Stimulated activated CD8-positive, alpha-beta memory T cell treated with anti-CD3 and anti-CD28 coated beads, Interleukin-4, amount 100 ng/mL, for 1 hour (primary cell): ENCODE measurements at places on chromosomes 16 and 17.

GRCh38 chr17:53134548-53134947, 688.2 kb upstream of the KIF2B start:
- DNase-seq = no peak

GRCh38 chr17:54956791-54957190, 11.7 kb downstream of the COX11 start:
- DNase-seq = no peak

- no peak for DNase-seq
Observed at GRCh38 chr17:8631554-8631877, 991 bp upstream of the MYH10 start.

DNA sequence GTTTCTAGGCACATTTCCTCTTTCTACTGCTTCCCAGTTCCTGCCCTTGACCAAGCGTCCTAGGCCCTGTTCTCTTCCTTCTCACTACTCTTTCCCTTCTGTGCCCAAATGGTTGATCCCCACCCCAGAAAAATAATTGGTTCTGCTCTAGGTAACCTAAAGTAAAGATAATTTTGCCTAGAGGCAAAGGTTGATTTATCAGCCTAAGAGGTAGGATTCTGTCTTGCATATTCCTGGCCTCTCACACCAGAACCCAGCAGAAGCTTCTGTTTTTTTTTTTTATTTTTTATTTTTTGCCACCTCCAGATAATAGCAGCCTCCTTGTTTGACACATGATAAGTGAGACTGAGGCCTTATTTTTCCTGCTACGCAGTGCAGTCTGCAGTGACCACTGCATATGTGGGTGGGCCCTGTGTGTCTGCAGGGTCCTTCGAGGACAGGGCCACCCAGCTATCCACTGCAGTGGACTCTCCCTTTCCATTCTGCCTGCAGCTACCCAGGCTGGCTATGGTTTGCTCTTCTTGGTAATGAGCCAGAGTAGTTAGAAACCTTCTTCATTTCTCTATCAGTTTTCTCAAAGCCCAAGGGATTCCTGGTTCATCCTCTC, 701 bp downstream of the PIPOX start:
- DNase-seq = no peak

DNA sequence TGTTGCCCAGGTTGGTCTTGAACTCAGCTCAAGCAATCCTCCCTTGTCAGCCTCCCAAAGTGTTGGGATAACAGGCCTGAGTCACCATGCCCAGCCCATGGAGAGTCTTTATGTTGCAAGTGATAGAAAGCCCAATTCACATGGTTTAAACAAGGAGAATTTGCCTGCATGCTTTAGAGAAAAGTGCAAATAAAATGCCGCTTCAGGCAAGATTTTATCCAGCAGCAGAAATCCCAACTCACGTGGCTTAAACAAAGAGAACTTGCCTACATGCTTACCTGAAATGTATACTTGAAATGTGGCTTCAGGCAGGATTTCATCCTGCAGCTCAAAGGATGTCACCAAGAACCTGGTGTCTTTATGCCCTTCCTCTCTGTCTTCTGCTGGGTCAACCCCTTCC, 28.8 kb upstream of the XYLT2 start:
- DNase-seq = no peak

DNA sequence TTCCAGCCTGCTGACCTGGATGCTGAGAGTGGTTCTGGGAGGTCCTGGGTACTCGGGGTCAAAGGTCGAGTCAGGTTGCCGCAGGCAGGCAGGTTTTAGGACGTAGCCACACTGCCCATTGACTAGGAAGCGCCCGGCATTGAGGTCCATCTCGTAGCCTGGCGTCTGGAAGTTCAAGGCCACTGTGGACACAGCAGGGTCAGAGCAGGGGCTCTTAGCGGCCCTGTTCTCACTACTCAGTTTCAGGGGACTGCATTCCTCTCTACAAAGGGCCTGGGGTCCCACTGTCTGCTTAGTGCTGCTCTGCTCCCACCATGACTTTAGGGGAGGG, 18.9 kb downstream of the PLCD3 start:
- DNase-seq = no peak

GRCh38 chr16:87725596-87726235, 40.1 kb downstream of the KLHDC4 start:
- DNase-seq = no peak

DNA sequence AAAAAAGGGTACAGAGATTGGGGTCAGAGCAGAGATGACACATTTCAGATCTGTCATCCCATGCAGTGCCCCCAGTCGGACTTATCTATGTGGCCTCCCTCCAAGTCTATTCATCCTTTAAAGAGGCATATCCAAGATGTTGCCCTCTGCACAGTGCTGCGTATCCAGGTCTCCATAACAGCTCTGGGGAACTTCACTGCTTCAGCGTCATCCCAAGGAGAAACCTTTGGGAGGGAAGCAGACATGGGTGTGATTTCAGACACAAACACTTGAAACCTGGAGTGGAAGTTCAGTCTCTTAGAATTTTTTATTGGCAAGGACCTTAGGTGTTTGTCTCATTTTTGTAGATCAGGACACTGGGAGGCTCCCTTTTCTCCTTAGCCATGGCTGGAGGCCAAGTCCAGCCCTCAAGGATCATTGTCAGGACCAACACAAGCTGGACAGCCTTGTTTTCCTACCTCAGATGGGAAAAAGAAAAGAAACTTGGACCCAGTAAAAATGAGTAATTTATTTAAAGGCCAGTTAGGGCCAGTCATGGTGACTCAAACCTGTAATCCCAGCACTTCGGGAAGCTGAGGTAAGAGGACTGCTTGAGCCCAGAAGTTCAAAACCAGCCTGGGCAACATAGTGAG, 23.9 kb upstream of the NLK start:
- DNase-seq = no peak

DNA sequence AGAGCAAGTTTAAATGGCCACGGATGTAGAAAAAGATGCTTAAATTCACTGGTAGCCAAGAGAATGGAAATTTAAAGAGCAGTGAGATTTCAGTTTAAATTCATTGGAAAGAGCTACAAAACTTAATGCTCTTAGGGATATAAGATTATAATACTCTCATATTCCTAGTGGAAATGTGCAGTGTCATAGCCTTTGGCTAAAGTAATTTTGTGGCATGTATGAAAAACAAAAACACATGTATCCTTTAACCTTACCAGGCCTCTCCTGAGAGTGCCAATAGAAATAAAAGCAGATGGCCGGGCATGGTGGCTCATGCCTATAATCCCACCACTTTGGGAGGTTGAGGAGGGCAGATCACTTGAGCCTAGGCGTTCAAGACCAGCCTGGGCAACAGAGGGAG, 289.2 kb downstream of the PHKB start:
- DNase-seq = no peak

GRCh38 chr17:59300941-59301340, 30.5 kb upstream of the YPEL2 start:
- DNase-seq = no peak

GRCh38 chr16:29156511-29156910, 171.7 kb downstream of the LAT start:
- DNase-seq = no peak

DNA sequence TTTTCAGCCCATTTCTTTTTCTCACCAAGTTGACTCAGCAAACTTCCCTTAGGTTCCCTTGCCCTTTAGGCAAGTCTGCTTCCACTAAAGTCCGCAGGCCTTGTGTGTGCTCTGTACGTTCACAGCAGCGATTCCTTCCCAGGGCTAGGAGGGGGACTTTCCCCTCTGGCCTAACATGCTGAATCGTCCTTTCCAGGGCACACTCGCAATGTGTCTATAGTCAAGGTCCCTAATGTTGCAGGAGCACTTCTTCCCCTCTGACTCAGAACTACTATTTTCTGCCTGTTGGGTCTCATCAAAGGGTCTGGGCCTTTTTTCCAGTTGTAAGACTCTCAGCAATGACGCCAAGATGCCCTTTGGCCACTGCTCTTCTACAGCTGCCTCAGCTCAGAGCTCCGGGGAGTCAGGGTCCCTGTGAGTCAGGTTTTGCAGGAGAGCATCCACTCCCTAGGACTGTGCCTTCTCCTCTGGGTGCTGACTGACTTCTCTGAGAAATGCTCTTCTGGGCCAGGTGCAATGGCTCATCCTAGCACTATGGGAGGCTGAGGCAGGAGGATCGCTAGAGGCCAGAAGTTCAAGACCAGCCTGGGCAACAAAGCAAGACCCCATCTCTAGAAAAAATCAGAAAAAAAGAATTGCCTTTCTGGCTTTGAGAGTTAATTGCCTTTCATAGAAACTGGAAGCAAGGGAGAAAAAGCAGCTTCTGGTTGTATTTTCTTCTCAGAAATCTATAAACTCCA, 64.4 kb upstream of the TBX2 start:
- DNase-seq = no peak

DNA sequence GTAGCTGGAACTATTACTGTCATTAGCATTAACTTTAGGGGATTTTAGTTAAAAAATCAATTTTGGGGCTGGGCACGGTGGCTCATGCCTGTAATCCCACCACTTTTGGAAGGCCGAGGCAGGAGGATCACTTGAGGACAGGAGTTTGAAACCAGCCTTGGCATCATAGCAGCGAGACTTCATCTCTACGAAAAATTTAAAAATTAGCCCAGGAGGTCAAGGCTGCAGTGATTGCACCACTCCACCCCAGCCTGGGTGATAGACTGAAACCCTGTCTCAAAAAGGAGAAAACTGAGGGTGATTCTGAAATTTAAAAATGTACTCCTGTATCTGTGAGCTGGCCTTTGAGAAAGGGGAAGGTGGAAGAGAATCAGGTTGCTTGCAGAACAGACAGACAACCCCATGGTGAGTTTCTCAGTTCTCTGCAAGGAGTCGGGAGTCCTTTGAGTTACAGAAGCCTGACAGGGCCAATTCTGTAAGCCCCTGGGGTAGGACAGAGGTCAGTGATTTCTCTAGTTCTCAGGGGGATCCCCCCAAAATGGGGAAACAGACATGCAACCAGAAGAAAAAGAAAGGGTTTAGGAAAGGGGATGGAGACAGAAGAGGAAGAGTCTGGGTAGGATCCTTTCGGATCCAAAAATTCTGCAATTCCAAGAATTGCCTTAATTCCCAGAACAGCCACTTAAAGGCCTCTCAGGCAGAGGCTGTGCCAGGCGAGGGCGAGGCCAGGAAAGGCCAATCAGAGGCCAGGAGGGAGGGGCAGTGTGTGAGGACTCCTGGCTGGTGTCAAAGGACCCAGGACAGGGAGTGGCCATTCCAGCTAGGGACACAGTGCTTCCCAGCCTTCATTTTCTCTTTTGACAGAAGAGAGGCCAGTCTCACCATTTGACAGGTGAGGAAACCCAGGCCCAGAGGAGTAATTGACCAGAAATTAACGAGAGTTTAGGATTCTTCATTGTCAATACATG, 6.7 kb downstream of the NUPR1 start:
- DNase-seq = no peak

- DNase-seq = no peak
Observed at GRCh38 chr16:24826096-24826690, 19.6 kb upstream of the SLC5A11 start.

DNA sequence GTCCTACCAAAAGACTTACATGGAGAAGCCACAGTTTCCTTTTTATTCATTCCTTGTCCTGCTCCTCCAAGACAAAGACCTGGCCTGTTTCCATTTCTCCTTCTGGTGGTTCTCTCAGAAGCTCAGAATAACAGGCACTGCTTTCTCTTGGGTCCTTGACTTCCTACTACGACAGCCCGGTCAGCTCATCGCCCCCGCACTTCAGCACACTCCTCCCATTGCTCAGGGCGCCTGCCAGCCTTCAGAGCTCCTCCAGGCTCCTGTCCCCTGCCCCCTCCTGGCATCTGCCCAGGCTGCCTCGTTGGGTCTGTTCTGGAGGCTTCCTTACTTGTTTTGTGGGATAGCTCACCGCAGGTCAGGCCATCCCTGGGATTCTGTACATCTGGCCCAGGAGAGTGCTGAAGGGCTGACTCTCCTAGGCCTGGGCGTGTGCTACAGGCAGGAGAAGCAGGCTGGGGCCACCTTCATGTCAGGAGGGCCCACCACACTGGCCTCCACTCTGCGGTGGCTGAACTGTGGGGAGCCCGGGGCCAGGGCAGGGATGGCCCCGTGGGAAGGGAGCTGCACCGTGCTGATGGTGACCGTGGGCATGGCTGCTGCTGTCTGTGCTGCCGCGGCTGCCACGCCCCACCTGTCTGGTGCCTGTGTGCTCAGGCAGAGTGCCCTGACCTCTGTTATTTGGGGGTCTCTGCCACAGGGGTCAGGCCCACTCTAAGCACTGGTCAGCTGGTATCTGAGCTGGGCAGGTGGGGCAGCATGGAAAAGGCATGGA, 17.7 kb downstream of the TCF25 start:
- no peak for DNase-seq

DNA sequence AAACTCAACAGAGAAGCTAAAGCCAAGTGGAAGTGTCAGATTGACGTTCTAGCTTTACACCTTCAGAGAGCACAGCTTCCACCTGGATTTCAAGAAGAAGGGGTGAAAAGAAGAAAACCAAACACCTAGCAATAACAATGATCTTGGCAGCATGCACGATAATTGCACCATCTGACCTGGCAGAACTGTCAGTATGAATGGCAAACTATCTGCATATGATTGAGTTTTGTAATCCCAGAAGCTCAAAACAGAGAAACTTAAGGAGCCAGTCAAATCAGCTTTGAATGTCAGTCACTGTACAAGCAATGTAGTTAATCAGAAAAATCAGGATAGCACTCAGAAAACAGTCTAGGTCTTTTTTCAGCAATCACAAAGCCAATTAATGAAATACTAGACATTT, 427.1 kb downstream of the ZFHX3 start:
- DNase-seq = no peak

DNA sequence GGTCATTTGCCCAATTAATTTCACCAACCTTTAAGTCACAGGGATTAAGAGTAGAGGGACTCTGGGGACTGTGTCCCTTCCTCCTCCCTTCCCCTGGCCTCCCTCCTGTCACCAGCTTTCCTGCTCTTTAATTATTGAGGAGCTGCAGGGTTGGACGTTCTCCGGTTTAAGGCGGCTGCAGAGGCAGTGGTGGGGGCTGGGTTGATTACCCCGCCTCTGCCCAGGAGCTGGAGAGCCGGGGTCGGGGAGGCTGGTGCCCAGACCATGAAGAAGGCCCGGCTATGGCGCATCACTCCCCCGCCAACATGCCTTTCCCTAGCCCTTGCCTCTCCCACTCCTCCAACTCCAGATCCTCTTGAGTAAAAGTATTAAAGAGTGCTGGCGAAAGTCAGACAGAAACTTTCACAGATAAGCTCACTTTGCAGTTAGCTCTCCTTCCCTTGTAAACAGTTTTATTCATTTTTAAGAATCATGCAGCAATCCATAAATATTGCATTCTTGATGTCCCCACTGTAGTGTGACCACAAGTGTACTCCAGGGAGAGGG, 1.1 kb upstream of the FOXJ1 start:
- no peak for DNase-seq

DNA sequence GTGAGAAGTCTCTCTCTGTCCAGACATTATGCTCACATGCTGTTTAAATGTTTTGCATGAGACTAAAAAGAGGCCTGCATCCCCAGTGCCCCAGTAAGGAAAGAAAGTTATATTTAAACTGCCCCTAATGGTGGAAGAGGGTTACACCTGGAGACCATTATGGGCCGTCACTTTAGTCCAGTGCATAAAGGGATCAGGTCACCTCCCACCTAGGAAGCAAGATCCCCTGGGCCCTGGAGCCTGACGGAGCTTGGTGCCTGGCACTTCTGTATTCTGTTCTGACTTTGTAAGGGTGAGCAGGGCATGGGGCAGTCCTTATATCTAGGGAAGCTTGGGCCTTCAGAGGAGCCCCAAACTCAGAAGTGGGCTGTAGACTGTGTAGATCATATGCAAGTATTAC, 67.9 kb downstream of the CPPED1 start:
- no peak for DNase-seq
